Left ventricle myocardium inferior (tissue), 1 donor: ENCODE measurements at places on chromosomes 1 and 21. TPM values are rescaled to one million over a fixed set of nuclear protein-coding genes. Genes with fewer than 3 reads are reported as not detected.

Gene CFHR5
- not detected for total RNA-seq

Gene CHI3L1
- total RNA-seq: not detected

Gene FCGR3B
- 1.5 TPM for total RNA-seq

Gene ISG15
- 14.5 TPM for total RNA-seq

Gene TNFRSF9
- total RNA-seq: not detected

Gene SLC2A5
- total RNA-seq: 4.2 TPM

Gene SLFNL1
- 0.16 TPM for total RNA-seq
